ENCODE measurements at places on chromosomes 6 and 20.
A peak's percentile ranks its signal among the peaks of the same experiment; 100 is the strongest.

DNA sequence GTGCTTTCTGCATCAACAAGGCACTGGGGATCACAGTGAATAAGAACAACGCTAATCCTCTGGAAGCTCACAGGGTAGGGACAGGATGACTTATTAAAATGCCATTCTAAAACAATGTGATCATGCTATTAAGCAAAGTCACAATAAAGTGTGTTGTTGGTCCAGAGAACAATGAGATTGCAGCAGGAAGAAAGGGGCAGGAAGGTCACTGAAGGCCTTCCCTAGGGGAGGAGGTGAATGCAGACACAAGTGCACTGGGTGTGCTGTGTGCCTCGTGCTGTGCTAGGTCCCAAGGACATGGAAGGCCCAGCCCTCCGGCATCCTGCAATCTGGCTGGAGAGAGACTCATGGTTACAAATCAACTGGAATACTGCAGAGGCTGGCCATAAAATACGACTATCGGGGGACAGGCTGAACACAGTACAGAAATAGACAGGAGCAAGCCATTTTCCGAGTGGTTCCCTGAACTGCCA, 55.7 kb downstream of the LYRM4 start:
- no peak for DNase-seq

- no peak for DNase-seq
These were observed 61.6 kb downstream of the GRM1 start for GRCh38 chr6:146090474-146090873.

DNA sequence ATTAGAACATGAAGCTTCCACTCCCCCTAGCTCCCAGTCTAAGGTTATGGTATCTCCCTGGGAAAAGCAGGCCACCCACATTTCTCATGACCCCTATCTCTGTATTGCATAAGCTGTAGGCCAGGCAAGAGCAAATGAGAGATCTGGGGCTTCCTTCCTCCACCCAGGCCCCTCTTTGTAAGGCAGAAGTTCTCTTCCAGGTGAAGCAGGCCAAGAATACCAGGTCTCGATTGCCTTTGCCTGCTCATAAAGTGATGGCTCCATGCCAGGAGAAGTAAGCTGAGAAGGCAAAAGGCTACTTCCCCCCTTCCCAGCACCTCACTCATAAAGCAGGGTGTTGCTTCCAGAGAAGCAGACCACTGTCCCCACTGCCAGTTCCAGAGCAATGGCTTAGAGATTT, 144.1 kb upstream of the KCNK16 start:
- no peak for DNase-seq

- peak; percentile 33 for DNase-seq
These were observed 10.7 kb downstream of the TBXT start for GRCh38 chr6:166156942-166157341.

DNA sequence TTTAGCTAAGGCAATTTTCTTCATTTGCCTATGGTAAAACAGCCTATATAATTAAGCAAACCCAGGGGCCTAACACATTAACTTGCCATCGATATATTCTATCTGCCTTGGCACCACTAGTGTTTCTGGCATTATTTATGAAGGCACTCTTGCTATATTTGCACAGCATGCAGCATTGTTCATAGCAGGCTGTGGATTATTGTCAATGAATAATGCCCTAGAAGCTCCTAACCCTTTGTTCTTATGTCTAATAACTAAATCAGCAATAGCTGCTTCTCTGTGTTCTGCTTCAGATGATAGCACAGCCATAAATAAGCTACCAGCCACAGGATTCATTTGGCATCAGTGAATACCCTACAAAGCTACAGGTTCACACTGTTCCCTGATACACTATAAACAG, 254.8 kb upstream of the STXBP5 start:
- DNase-seq, result no peak

DNA sequence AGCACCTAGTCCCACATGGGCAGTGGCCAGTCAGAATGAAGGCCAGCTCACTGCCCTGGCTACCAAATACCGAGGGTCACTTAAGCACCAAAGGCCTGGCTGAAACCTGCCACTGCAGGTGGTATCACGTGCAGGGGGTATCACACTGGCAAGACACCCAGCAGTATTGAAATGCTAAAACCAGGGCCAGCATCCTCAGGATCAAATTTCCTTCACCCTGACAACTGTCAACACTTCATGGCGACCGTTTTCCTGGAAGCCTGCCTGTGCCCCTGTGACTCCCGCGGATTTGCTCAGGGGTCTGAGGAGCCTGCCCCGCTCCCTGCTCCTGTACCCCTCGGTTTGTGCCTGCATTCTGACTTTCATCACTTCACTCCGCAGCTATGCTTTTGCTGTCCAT, 151.1 kb downstream of the TTLL2 start:
- peak; percentile 63 for DNase-seq

GRCh38 chr20:2507875-2508630, 662 bp downstream of the ZNF343 start:
- DNase-seq, result no peak
